Tibial artery (tissue), 4 donors: ENCODE measurements at places on chromosomes 5 and 9.
A peak's percentile ranks its signal among the peaks of the same experiment; 100 is the strongest.

DNA sequence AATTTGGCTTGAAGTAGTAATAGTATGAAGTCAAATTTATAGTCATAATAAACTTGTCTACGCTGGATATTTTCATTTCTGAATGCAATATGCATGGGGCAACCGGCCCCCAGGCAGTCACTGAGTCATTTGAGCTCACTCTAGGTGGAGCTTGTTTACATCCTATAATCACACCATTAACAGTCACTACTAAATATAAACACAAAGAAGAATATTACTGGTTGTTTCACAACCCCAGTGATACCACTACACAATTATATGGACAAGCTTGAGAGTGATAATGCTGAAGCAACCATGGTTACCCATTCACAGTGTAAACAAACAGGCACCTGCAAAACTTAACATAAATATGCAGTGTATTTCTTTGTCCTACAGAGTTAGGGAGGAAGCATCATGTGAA lies 68.7 kb downstream of the MARCHF3 start:
- DNase-seq: no peak

GRCh38 chr9:107870927-107871680 lies 381.5 kb upstream of the KLF4 start:
- DNase-seq: no peak

DNA sequence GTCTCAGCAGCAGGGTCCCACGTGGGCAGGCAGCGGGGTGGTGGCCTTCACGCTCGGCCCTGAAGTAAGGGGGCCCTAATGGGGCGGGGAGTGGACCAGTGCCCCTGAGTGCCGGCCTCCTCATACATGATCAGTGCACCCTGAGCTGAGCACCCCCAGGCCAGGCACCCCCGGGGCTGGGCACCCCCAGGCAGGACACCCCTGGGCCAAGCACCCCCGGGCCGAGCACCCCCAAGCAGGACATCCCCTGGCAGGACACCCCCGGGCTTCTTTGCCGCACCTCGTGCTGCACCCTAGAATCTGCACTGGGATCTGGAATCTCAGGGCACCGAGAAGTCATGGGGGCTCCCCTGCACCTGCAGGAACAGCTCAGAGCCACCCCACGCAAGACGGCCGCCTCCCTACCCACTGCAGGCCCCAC lies 51.4 kb downstream of the EXD3 start:
- no peak for DNase-seq

DNA sequence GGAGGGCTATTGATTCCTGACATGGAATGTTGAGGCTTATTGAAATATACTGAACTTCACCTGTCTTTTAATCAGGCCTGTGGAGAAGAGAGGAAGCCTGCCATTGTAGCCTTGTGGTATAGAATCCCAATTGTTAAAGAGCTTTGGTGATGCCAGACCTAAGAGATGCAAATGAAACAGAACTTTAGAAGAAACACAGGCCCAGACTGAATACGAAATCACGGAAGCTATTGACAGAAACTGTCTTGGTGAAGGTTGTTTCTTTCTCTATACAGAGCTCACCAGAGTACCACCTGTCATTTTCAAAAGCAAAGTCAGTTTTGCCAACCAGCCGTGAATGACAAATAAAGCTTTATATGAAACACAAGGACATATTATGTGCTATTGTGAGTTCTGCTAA lies 660.3 kb downstream of the ISL1 start:
- no peak for DNase-seq

DNA sequence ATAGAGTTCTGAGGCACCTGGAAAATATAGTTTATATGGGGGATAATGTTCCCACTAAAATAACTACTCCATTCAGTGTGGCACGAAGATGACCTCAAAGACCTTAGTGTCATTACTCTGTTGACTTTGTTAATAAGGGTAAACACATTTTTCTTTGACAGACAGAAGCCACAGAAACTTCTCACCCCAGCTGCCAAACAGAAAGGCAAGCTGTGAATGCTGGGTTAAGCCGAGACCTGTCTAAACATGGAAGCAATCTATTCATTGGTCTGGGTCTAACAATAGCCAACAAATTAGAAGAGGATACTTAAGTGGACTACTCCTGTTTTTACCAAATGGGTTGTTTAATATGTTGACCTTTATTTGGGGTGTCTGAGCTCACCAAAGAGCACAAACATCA lies 171.4 kb downstream of the TLE1 start:
- no peak for DNase-seq

GRCh38 chr5:17794201-17794600 lies 159.9 kb downstream of the TAF11L14 start:
- DNase-seq: no peak

DNA sequence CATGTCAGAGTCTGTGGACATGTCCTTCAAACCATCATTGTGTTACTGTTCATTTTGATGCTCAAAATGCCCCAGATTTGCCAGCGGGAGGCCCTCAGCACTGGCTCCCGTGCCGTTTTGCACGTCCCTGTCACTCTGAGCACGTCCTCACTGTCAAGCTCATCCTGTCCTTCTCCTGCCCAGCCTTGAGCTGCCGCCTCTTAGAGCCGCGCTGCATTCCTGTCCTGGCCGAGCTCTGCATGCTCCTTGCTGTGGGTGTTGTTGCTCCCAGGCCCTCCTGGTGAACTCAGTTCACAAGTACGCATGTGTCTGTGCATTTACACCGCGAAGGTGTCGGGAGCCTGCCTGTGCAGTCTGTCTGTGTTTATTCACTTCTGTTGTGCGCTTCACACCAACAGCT lies 62.2 kb downstream of the WNK2 start:
- DNase-seq: no peak

DNA sequence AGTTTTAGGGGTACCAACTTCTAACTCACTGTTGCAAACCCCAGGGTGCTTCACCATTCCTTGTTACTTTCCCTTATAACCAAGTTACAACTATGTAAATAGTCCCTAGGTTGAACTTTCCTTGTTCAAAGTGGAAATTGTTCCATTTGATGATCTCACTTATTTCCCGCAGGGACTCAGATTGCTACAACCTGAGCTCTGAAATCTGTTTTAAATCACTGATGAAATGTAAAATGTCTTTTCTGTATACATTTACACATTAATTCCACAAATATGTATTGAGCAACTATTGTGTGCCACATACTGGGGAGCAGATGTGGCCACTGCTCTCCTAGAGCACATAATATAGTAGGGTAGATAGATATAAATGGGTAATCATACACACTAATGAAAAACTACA lies 69.1 kb upstream of the TARS1 start:
- DNase-seq: no peak

DNA sequence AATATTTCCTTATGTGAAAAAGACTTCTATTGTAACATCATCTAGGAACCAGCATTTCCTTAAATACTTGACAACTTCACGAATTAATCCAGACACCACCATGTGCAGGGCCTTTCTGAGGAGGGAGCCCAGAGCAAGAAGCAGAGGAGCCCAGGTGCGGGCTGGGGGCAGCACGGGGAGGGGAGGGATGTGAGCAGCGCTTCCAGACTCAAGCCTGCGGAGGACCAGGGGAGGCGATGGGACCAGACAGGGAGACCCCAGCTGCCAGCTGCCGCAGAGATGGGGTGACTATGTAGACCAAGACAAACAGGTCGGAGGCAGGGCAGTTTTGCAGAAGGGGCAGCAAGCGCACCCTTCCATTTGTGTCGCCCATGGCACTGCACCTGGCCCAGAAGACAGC lies 596.1 kb downstream of the IRX1 start:
- no peak for DNase-seq

DNA sequence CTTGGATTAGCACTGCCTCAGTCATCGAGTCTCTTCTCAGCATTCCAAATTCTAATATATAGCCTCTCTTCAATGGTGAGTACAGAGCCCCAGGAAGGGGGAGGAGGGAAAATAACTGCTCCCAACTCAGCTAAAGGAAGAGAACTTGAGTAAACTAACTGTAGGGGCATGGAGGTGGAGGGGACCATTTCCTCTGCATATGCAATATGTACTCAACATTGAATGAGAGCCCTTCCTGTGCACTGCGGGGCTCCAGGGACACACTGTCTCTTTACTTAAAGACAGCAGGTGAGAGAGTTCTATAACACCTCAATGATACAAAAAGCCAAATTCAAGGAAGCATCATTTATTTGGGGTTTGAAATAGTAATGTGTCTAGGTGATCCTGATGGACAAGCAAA lies 75.1 kb downstream of the GNAQ start:
- DNase-seq: no peak

DNA sequence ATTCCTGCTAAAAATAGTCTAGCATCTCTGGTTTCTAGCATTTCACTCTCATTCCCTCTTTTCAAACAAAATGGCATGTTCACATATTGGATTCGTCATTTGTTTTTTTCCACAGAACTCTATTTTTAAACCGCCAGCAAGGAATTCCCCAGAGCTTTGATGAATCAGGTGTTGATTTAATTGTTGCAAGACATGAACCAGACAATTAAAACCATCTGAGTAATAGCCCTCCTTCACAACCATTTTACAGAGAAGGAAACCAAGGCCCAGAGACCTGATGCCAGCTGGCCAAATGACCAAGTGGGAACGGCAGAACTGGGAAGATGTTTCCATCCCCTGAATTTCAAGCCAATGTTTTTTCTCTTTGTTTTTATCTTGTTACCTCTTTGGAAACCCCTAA lies 167.0 kb downstream of the CAAP1 start:
- no peak for DNase-seq

- DNase-seq: peak; percentile 51
These were observed 34.8 kb upstream of the TRIO start for GRCh38 chr5:14108170-14108996.

DNA sequence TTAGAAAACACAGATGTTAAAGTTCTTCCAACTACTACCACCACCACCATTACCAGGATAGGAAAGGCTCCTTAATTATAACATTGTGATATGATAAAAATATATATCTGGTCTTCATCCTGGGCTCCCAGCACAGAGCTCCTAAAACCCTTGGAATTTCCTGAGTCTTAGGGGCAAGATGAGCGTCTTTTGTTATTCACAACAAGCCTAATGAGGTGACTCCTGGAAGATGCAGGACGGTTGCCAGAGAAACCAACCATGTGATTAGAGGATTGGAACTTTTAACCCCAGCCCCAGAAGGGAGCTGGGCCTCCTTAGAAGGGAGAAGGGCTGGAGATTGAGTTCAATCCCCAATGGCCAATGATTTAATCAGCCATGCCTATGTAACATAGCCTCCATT lies 148.0 kb upstream of the ADRA1B start:
- DNase-seq: no peak

- no peak for DNase-seq
These were observed 216.9 kb upstream of the TMEM161B start for GRCh38 chr5:88485531-88485930.

- DNase-seq: no peak
These were observed 598.4 kb downstream of the ACTL7B start for GRCh38 chr9:108257382-108257781.

DNA sequence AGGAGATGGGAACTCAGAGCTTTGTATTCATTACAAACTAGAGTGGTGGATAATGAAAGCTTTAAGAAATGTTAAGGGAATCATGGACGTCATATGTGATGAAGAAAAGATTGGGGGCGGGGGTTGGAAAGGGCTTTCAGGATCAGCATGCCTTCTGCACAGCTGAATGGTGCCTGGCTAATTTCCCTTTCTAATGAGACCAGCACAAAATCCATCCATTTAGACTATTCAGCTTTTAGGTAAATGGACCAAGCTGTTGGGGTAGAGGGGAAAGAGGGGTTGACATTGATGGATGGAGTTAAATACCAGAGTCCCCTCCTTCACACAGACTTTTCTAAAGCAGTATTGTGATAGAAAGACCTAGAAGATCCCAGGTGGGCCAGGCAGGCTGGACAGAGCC lies 737.9 kb upstream of the WWC1 start:
- no peak for DNase-seq

GRCh38 chr9:75826314-75826713 lies 64.2 kb upstream of the PCSK5 start:
- no peak for DNase-seq

DNA sequence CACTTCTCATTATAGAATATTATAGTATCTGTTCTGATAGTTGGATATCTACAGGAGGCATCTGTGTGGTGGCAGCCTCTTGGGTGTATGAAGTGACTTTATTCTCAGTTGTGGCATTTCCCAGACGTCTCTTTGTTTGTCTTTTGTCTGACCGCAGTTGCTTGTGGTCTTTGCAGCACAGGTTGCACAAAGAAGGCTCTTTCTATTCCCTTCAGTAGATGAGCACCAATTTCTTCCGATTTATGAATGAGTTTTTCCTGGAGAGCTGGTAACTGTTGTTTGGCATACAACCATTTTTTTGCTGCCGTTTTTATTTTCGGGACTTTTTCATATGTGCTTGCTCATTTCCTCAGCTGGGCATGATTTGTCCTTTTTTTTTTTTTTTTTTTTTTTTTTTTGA lies 56.4 kb upstream of the MYO10 start:
- DNase-seq: no peak

GRCh38 chr5:138138949-138139780 lies at the start of gene NME5:
NME5 (minus strand) TSS chr5:138139428; CDS start chr5:138138780, 648 bp downstream.
- peak; percentile 30 for DNase-seq

GRCh38 chr5:122924203-122924602 lies 78.8 kb downstream of the SNX24 start:
- no peak for DNase-seq

DNA sequence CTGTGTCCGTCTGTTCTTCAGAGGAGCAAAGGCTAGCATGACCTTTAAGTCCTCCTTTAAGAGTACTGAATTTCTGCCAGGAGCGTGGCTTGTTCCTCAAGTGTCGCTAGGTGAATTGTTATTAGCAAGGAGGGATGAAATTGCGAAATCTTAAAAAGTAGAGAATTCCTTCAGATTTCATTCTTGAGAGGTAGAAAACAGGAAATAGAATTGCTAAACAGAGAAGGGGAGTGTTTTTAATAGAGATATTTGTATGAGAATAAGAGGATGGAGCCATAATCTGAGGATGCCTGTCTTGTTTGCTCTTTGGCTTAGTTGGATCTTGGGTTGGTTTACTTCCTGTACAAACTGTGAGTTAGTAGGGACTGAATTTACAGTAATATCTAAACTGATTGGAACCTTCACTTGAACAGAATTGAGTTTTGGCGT lies 39.2 kb downstream of the EXOSC2 start:
- DNase-seq: no peak
